Esophagus squamous epithelium (tissue), 5 donors: ENCODE measurements at places on chromosomes 11 and 22. TPM values are rescaled to one million over a fixed set of nuclear protein-coding genes. Genes with fewer than 3 reads are reported as not detected.

- no peak for DNase-seq
These were observed 814.6 kb downstream of the DLG2 start for GRCh38 chr11:84812471-84812969.

DNA sequence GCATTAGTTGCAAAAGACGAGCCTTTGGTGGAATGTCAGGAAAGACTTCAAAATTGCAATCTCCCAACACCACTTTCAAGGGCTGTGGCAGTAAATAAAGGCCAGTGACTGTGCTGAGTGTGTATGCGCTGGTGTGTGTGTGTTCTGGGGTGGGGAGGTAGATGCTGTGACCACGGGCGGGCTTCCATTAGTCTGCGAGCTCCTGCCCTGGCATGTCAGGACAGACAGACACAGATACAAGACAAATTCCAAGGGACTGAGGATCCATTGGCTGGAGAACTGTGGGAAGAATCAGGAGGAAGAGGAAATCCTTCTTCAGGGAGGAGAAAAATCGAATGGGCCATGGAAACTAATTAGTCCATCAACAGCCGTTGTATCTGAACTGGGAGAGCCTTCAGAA, 83.6 kb downstream of the FEZ1 start:
- DNase-seq, result no peak

MUC2 gene
- 0.04 TPM for total RNA-seq

DLG2 gene
- 27.7 TPM for total RNA-seq

DNA sequence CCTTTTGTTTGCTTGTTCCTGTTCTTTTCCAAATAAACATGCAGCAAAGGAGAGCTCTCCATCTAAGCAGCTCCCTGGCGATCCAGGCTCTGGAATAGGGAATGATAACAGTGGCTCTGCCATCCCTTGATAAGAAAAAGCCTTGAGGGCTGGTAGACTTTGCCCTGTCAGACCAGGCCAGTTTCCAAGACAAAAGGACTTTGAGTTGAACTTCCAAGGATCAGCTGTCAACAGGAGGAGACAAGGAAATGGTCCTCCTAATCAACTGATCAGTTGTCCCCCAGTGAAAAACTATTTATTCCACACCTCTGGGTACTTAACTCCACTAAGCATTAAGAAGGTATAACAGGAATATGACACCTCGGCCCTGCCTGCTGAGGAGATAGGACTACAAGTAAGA, 127.8 kb downstream of the PARVA start:
- no peak for DNase-seq

- no peak for DNase-seq
These were observed 554.6 kb upstream of the ANO3 start for GRCh38 chr11:25777343-25777742.

GRCh38 chr11:8729837-8730696, 47.5 kb downstream of the RPL27A start:
- DNase-seq, result no peak

DNA sequence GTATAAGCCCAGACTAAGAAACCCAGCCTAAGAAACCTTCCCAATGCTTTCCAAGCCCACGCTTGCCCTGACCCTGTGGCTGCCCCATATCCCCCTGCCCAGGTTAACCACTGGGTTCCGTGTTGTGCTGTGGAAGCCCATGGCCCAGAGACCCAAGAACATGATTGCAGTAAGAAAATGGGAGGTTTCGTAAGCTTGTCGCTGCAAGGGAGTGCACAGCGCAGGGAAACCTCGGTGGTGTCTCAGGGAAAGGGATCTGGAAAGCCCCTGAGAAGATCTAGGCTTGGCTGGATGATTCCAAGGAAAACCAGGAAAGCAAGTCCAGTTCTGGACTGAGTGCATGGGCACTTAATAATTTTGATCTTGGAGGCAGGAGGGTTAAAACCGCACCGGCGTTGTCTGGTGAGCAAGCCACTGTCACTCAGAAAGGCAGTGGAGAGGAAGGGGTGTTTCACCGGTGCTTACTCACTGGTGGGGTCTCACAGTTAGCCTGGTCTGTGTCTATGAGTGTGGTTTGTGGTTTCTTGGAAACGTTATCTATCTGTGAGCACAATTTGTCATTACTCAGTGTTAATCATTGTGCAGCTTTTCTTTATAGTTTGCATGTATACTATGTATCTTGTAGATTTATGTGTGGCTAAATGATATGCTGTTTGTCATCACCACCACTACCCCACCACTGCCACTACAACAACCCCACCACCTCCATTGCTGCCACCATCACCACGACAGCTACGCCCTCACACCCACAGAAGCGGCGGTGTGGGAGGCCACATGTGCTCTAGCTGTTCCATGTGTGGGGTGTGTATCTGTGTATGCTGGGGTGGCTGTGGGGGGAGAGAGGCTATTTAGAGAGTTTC, 53.3 kb upstream of the PRDM11 start:
- DNase-seq, result no peak

GRCh38 chr11:117394221-117394925, 66.7 kb downstream of the CEP164 start:
- no peak for DNase-seq

YWHAH gene
- 57.8 TPM for total RNA-seq

POU2F3 gene
- 1.5 TPM for total RNA-seq

DNA sequence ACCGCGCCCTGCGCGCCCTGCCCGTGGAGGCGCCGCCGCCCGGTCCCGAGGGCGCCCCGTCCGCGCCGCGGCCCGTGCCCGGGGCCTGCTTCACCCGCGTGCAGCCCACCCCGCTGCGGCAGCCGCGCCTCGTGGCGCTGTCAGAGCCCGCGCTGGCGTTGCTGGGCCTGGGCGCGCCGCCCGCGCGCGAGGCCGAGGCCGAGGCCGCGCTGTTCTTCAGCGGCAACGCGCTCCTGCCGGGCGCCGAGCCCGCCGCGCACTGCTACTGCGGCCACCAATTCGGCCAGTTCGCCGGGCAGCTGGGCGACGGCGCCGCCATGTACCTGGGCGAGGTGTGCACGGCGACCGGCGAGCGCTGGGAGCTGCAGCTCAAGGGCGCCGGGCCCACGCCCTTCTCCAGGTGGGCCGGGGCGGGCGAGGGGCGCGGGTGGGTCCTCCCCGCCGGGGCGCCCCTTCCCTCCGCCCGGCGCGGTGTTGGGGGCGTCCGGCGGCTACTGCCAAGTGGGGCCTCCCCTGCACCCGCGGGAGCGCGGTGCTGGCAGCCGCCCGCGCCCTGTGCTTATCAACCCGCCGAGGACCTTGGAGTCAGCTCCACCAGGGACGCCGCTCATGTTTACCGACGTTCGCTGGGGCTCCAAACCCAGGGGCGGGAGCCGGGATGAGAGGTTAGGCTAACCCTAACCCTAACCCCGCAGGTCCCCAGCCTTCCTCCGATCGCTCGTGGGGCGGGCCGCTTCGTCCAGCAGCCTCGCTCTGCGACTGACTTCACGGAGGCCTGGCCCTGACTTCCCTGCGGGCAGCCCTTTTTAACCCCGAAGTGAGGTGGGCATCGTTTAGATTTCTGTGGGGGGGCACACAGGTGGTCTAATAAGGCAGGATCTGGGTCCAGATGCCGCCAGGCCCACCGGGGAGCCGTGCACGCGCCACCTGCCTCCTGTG, 649 bp downstream of the SELENOO start:
- DNase-seq, result no peak

RAPSN gene
- total RNA-seq, result not detected

APOBEC3B gene
- 5.3 TPM for total RNA-seq

DNA sequence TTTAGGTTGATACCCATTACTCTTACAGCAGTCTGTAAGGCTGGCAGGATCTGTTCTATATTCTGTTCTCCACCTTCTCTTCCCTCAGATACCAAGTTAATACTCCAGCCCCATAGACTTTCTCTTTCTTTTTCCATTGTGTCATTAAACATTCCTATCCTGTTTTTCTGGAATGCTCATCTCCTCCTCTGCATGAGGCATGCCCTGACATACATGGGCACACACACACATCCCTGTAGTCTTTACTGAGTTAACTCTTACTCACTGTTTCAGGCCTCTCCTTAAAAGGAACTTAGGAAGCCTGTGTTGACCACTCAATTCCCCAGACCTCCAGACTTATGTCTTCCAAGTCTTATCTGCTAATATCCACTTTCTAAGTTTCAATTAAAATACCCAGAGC, 476.8 kb downstream of the METTL15 start:
- no peak for DNase-seq

DNA sequence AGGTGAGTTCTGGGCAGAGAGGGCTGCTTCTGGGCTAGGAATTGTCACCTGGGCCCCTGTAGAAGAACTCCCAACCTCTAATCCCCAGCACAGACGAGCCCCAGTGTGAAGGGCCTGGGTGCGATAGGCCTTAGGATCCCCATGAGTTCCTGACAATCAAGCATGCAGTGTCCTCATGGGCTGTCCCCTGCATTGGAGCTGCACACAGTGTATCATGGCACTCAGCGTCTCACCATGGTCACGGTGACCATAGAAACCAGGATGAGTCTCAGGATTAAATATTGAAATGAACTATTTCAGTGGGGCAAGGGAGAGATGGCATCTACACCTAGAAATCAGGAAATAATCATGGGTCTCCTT, 292 bp downstream of the SCGB2A1 start:
- DNase-seq, result no peak

GRCh38 chr11:19844806-19845205, 132.2 kb downstream of the NAV2 start:
- no peak for DNase-seq

DNA sequence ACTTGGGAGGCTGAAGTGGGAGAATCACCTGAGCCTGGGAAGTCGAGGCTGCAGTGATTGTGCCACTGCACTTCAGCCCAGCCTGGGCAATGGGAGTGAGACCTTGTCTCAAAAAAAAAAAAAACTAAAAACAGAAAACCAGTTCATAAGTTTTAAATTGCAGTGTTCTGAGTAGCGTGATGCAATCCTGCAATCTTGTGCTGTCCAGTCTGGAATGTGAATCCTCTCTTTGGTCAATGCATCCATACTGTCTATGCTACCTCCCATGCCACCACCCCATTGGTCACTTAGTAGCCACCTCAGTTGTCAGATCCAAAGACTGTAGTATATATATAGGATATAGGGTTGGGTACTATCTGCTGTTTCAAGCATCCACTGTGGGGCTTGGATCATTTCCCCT, 11.1 kb downstream of the YAP1 start:
- no peak for DNase-seq

UPK3A gene
- total RNA-seq, result not detected
